ENCODE measurements at places on chromosomes 6 and 20. TPM values are rescaled to one million over a fixed set of nuclear protein-coding genes. Genes with fewer than 3 reads are reported as not detected.

EXOC2 gene
- 41.3 TPM for total RNA-seq

TBXT gene
- not detected for total RNA-seq

ECT2L gene
- 0.10 TPM for total RNA-seq

MANEA gene
- 16.3 TPM for total RNA-seq

MUCL3 gene
- total RNA-seq, result 0.17 TPM

BNIP5 gene
- total RNA-seq, result not detected

LY86 gene
- total RNA-seq, result not detected

OR2B6 gene
- not detected for total RNA-seq

CST4 gene
- not detected for total RNA-seq

ENPP1 gene
- total RNA-seq, result 3.8 TPM

HLA-G gene
- 1.7 TPM for total RNA-seq

DNA sequence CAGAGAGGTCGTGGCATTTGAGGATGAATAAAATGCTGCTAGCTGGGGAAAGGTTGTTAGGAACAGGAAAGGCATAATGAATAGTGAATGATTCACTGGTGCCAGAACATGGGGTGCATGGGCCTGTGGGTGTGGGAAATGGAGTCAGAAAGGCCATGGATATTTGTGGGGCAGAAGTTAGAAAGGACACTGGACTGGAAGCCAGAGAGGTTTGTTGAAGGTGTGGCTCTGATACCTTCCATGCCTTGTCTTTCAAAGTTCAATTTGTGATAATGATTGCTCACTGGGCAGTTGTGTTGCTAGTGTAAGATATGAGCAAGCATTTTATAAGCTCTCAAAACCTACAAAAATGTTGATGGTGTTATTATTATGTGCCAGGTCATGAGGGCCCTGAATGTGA lies 32.7 kb downstream of the LRRC1 start:
- DNase-seq, result no peak

GRCh38 chr6:153758516-153758915 lies 280.5 kb upstream of the OPRM1 start:
- DNase-seq, result no peak

- no peak for DNase-seq
Observed at GRCh38 chr6:68279793-68280557, 355.1 kb upstream of the ADGRB3 start.

GRCh38 chr6:129329678-129330077 lies 380.3 kb downstream of the ARHGAP18 start:
- no peak for DNase-seq

GRCh38 chr20:45111799-45112471 lies 3.0 kb downstream of the WFDC5 start:
- no peak for DNase-seq

DNA sequence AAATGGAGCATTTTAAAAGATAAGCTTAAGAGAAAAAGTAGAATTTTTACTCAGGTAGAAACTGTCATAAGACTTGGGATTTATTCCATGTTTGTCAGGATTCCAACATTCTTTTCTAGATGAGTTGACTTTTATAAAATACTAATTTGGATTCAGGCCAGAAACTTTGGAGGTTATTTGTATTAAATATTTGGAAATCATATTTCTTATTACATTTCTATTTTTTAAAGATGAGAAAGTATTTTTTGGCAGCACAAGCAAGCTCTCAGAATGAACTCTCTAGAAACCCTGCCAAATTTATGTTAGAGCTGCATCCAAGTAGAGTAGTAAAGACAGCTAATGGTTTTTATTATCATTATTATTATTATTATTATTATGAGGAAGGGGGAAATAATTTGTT lies 1014.9 kb upstream of the GJE1 start:
- no peak for DNase-seq

- DNase-seq, result peak; percentile 68
Observed at GRCh38 chr6:134425513-134425912, 107.6 kb upstream of the SGK1 start.

GRCh38 chr20:17863577-17864292 lies 104.9 kb downstream of the SNX5 start:
- DNase-seq, result peak; percentile 68

DNA sequence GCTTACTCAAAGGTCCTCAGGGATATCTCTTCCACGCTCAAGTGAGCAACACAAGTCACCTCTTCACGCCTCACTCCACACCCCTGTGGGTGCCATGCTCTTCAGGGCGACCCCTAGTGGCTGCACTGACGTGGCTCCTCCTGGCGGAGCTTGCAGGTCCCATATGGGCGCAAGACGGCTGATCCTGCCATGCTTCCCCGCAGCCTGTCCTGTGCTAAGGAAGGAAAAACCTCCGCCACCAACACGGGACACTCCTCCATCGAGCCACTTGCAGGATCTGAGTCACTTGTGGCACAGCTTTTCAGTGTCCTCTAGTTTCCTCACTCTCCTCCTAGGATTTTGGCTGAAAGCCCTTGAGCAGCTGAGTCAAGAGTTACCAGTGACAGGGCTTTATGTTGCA lies 90.7 kb downstream of the KHDC1L start:
- no peak for DNase-seq

DNA sequence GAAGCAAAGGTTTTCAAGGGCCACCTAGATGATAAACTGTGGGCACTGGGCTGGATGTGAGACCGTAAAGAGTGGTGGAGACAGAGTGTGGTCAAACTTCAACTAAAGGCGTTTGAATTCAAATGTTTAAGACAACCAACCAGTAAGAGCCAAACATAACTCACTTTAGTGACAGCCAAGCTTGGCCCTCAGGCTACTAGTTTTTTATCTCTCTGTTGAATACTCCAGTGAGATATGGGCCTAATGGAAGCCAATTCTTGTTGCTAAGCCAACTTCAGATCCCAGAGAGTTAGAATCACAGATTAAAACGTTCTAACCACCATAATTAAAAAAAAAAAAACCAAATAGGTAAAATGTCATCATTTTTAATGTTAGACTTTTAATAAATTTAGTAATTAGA lies 57.3 kb downstream of the TRMT6 start:
- DNase-seq, result no peak

DNA sequence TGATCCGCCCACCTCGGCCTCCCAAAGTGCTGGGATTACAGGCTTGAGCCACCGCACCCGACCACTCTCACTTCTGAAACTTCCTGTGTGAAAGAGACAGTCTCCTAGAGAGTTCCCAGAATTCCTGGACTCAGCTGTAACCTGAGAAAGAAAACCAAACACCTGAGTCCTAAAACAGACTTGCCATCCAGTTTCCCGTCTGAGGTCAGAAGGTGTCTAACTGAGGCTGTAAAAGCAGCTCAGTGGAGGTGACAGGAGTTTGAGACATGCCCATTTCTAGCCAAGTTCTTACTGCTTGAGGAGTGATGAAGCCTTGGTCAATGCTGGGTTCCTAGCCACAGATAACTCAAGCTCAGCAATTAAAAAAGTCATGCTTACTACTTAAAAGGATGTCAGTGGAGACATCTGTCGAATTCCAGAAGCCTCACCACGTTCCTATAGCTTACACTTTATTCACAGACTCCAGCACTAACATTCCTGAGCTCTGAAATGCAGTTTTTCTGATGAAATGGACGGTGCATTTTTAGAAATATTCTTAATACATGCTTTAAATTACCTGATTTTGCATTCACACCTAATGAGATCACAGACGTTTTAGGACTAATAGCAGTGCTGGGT lies 6.1 kb downstream of the UQCC2 start:
- no peak for DNase-seq

DNA sequence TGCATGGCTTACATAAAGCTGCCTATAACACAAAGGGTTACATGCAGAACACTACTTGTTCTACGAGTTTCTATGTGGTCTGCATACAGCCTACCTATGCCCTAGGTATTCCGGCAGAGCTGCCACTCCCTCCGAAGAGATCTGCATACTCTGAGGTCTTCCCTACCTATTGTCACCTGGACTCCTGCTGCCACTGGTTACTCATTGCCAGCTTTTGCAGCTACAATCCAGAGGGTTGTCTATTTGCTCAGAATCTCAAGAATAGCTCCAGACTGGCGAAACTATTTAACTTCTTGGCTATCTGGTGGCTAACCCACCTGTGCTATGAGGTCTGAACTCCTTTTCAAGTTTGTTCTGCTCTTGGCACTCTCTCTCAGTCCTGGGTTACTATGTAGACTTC lies 323.3 kb downstream of the BMP2 start:
- peak; percentile 49 for DNase-seq

- no peak for DNase-seq
Observed at GRCh38 chr6:7727086-7727945, 1.4 kb downstream of the BMP6 start.

All from renal cortical epithelial cell (primary cell).